GM23248 (cell line): ENCODE measurements at places on chromosomes 7 and 10. TPM values are rescaled to one million over a fixed set of nuclear protein-coding genes. Genes with fewer than 3 reads are reported as not detected.

- no peak overlapping the region for H3K27ac ChIP-seq
- H3K36me3 ChIP-seq: no peaks in the 10 kb centered on the region
- no peak overlapping the region for H3K4me3 ChIP-seq
- H3K27me3 ChIP-seq: no peaks in the 10 kb centered on the region
- H3K4me1 ChIP-seq: peaks cover 3% of the 10 kb centered on the region; the same call in 1 of the 2 replicates
These were observed 151.1 kb downstream of the SH3PXD2A start for GRCh38 chr10:103703941-103704919.

PLEKHS1 gene
- 0.38 TPM in 1 of 2 replicates, not detected in the other for total RNA-seq

DNA sequence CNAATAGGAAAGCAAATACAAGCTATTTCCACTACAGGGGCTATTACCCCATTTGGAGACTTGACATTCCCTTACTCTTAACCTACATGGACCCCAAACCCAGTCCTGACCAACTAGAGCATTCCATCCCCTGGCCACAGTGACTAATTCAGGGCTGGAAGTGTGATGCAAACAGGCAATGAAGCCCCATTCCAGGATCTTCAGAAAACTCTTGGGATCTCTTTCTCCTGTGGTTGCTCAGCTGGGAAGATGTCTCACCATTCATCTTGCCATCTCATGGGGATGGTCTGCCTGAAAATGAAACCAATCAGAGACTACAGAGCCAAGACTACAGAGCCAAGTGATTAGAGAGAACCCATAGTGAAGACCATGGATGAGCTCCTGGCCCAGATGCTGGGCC is 206.2 kb downstream of the ZNF365 start:
- peaks cover 82% of the 10 kb centered on the region for H3K4me1 ChIP-seq
- peak; percentile 57 for DNase-seq
- no peak overlapping the region for H3K4me3 ChIP-seq
- no peaks in the 10 kb centered on the region for H3K27me3 ChIP-seq
- no peaks in the 10 kb centered on the region for H3K36me3 ChIP-seq
- peak overlapping the region; percentile 91 for H3K27ac ChIP-seq

DNA sequence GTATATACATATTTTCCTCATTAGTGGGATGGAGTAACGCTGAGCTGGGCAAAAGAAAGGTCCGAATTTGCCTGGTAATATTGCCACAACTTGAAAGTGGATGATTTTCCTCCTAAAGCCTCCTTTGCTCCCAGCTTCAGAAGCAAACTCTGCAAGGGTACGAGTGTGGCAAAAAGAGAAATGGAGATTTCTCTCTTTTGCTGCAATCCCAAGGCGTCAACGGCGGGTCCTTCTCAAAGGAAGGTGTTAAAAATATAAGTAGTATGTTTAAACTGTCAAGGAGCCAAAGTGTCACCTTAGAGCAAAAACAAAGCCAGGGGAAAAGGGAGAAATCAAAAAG is 12.4 kb upstream of the HOXA2 start:
- no peaks in the 10 kb centered on the region for H3K27me3 ChIP-seq
- H3K4me1 ChIP-seq: peaks cover 7% of the 10 kb centered on the region; the same call in 1 of the 2 replicates
- no peak overlapping the region for H3K27ac ChIP-seq
- no peak overlapping the region for H3K4me3 ChIP-seq
- no peaks in the 10 kb centered on the region for H3K36me3 ChIP-seq

TCERG1L gene
- not detected in 2 replicates for total RNA-seq
